ENCODE measurements at places on chromosomes 4 and X.
A peak's percentile ranks its signal among the peaks of the same experiment; 100 is the strongest.

DNA sequence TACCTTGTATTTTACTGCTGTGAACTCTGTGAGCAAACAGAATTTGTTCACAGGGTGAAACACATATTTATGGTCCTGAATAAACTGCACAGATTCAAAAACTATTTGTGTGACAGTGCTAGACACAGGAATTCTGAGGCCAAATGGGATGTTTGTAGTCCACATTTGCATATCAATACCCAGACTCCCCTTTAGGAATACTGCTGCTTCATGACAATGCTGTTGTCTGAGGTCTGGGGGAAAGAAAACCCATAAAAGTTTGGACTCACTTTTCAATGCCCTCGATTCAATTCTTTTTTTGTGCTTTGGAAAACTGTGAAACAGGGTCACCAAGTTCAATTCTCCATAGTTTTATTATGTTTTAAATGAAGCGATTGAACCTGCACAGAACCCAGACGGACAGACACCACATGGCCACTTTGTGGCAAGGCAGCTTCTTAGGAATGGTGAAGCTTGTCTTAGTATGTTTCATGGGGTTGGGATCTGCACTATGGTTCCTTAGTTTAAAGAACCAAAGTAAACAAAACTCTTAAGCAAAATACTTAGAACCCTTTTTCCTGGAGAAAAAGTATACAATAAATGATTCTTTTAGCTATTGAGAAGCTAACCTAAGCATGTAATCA, 92.3 kb upstream of the MAD2L1 start:
- no peak for DNase-seq

DNA sequence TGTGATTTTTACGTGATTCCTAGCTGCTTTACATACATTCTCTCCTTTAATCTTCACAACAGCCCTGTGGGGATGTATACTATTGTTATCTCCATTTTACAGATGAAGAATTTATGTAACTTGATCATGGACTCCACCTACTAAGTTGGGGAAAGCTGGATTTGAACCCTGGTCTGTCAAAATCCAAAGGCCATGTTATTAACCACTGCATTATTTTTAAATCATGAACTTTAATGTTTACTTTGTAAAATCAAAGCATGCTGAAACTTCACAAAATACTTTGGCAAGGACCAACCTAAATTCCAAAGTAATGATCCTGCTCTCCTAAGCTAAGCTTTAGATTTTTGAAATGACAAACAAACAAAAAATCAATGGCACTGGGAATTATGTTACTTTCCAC, 26.1 kb downstream of the FAM47E start:
- DNase-seq, result no peak

GRCh38 chr4:86001591-86001990, 358.3 kb downstream of the MAPK10 start:
- DNase-seq, result no peak

GRCh38 chr4:141046255-141046654, 87.0 kb downstream of the RNF150 start:
- no peak for DNase-seq

DNA sequence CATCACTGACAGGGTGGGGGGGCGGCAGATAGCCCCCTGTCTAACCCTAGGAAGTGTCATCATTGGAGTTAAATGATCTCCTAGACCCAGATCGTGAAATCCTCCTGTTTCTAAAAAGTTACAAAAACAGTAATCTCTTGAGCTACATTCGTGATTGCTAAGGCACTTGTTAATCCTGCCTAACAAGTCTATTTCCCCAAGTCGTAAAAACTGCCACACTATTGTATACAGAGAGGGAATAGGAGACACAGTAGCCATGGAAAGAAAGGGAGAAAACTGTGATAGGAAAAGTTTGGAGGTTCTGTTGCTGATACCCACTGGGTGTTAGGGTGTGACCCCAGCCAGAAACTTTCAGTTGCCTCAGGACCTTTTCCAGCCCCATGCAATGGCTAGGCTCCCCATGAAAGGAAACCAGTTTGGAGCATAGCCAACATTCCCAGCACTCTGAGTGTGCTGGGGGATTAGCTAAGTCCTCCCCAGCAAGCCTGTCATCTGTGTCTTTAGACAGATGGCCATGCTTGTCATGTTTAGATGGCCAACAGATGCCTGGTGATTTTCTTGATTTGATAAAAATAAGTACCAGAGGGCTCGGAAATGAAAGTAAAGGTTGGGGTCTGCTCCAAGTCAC, 63.3 kb upstream of the ANXA10 start:
- no peak for DNase-seq

GRCh38 chr4:172202480-172203076, 389.4 kb downstream of the GALNTL6 start:
- DNase-seq, result no peak

GRCh38 chrX:100413229-100413628, 3.2 kb upstream of the PCDH19 start:
- peak; percentile 12 for DNase-seq

- DNase-seq, result no peak
These were observed 740.9 kb downstream of the ARAP2 start for GRCh38 chr4:35503435-35503834.

- no peak for DNase-seq
These were observed 113.2 kb upstream of the IGSF1 start for GRCh38 chrX:131402124-131402811.

GRCh38 chrX:88865634-88866033, 118.6 kb downstream of the CPXCR1 start:
- no peak for DNase-seq

DNA sequence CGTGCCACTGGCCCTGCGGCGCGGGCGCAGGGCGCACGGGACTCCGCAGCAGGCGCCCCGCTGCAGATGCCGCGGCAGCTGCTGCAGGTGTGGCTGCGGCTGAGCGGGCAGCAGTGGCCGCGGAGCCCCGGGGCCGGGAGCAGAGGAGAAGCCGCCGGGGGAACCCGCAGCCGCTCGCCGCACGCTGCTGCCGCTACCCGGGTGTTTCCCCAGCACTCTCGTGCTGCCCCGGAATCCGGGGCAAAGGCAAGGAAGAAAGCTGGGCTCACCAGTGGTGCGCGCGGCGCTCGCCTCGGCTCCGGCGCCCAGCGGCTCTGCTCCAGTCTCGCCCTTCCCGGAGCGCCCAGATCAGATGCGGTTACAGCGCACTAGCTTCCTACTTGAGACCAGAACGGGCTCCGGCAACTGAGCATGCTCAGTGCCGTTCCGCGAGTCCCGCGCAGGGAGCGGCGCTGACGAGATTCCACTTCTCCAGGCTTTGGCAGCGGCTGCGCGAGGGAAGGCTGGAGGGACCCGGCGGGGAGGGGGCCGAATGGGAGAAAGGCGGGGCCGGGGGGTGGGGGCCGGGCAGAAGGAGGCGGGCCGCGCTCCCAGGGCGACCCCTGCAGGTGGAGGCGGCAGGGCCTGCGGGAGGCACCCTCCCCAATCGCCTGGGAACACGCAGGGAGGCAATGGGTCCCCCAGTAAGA, at the start of gene APBB2:
APBB2 (minus strand) TSS at position 407 of the 689 bp plus-strand sequence. CDS start 181,288 bp downstream, outside the sequence.
- DNase-seq, result peak; percentile 60

GRCh38 chr4:8403976-8404375, 36.5 kb downstream of the ACOX3 start:
- no peak for DNase-seq

- DNase-seq, result no peak
These were observed 158.5 kb upstream of the S100G start for GRCh38 chrX:16491461-16491860.

DNA sequence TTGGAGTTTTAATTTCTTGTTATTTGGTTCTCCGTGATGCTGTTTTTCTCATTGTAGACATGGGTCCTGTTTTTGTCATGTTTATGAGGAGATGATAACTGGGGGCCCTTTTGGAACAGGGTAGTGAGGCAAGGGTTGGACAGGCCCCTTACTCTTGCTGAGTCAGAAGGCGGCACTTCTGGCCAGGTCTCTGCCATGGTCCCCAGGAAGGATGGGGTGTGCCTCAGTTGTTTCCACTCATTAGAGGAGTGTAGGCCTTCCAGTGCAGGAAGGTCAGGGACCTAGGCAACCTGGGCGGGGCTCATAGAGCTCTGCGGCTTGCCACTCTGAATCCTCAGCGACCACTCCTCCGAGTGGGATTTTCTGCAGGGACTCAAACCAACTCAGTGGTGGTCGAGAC, 68.2 kb downstream of the NELFA start:
- DNase-seq, result no peak

DNA sequence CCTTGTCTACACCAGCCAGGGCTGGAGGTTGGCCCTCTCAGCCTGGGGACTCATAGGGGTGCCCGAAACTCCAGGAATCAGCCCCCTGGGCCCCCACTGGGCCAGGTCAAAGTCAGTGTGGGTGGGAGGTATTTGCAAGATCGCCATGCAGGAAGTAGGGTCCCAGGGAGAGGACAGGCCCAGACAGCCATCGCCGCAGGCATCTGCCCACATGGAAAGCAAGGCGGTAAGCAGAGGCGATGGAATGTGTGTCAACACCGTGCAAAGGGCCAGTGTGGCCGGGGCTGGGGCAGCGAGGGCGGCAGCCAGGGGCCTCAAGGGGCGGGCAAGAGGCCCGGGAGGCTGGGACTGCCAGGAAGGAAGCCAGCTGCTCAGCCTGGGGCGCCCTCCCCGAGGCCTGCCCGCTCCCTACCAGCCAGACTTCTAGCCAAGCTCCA, 19.3 kb upstream of the DUSP9 start:
- DNase-seq, result no peak

DNA sequence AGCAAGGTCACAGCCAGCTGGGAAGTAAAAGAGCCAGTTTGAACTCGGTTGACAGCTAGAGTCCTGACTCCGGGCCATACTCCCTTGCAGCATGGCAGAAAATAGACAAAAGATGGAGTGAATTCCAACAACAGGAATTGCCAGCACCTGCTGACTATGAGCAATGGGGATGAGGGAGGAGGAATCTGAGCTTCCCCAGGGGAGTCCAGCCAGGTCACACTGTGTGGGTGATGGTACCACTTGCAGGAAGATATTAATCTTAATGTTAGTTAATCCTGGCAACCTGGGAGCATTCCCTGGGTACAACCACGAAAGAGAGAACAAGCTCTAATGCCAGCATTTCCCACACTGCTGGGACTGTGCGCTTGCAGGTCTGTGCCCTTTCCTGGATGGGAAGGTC, 48.1 kb upstream of the S100G start:
- no peak for DNase-seq

GRCh38 chrX:146581981-146582712, 227.4 kb upstream of the CXorf51B start:
- no peak for DNase-seq

GRCh38 chr4:184503869-184504300, 29.5 kb upstream of the IRF2 start:
- peak; percentile 5 for DNase-seq

GRCh38 chrX:126339928-126340327, 173.8 kb upstream of the DCAF12L2 start:
- DNase-seq, result no peak

DNA sequence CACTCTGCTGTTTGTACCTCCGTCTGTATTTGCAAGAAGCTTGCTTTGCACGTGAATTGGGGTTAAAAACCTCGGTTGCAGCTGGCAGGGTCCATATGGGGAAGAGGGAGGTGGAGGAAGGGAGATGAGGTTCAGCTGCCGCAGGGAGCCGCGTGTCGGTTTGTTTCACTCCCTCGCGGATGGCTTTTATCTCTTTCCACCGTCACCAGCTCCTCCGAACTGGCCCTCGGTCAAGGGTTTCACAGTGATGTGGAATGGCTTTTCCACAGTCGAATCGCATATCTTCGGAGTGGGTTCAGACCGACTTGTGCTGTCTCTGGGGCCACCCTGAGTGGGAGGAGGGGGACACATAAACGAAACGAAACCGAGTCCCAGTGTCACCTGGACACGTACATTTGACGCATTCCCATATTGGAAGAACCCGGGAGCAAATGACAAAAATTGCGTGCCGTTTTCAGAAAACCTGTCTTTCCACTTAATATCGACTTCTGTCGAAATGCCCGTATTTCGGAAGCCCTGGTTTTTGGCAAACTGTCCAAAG, 929 bp downstream of the ZBTB33 start:
- peak; percentile 4 for DNase-seq

GRCh38 chr4:89765966-89766365, 71.0 kb downstream of the SNCA start:
- DNase-seq, result no peak

DNA sequence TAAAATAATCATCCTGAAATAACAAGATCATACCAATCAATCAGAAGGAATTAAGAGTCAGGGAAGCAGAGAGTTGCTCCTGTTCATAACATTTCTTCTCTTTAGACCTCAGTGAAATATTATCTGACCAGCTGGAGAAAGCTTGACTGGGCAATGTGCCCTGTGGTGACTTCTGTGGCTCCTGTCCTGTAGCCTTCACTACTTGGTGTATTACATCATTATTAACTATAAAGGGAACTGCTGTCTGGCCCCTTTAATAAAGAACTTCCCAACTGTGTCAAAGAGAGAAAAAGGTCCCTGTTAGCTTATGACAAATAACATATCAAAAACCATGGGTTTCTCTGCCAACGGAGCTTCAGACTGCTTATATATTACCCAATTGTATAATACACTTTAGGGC, 18.0 kb downstream of the OPHN1 start:
- no peak for DNase-seq

GRCh38 chrX:120752431-120753082, 122.7 kb upstream of the C1GALT1C1 start:
- DNase-seq, result no peak

DNA sequence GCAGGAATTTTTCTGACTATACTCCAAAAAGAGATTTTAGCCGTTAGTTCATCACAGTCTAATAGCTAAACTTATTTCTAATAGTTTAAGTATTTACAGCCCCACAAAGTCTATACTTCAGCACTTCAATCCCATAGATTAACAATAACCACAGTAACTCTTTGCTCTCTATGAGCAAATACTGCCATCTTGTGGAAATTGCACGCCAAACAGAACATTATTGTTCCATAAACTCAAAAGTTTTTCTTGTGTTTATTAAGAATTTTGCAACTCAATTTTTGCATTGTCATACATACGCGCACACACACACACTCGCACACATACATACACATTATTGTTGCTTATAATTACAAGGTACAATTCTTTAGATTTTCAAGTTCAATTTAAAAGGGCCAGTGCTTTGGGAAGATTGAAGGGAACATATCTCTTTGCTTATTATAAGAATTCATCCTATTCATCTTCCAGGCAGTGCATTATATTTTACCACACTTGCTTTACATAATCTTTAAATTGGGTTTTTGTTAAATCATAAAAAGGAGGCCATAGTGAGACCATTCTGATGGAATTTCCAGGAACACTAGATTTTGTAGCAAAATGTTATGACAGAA, 63.8 kb upstream of the ATOH1 start:
- no peak for DNase-seq

DNA sequence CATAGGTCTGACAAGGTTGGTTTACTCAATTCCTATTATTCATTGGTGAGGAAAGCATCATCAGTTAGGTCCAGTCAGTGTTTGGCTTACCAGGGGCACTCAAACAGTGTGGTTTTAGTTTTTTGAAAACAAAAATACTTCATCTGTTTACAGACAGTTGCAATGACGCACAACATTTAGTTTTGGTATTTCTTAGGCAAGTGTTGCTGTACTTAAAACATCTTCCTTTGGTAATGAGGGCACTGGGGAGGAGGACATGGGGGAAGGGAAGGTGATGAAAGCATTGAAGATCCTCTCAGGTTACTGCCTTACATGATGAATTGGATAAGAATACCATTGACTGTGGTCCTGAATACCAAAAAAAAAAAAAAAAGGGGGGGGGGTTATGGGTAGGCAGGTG, 93.7 kb upstream of the MAOA start:
- no peak for DNase-seq

GRCh38 chr4:41216294-41217019, 2.1 kb upstream of the APBB2 start:
- peak; percentile 62 for DNase-seq

- DNase-seq, result no peak
These were observed 291.3 kb downstream of the GALNTL6 start for GRCh38 chr4:172104539-172104938.
